ENCODE measurements at places on chromosomes 6 and 20. TPM values are rescaled to one million over a fixed set of nuclear protein-coding genes. Genes with fewer than 3 reads are reported as not detected.

DNA sequence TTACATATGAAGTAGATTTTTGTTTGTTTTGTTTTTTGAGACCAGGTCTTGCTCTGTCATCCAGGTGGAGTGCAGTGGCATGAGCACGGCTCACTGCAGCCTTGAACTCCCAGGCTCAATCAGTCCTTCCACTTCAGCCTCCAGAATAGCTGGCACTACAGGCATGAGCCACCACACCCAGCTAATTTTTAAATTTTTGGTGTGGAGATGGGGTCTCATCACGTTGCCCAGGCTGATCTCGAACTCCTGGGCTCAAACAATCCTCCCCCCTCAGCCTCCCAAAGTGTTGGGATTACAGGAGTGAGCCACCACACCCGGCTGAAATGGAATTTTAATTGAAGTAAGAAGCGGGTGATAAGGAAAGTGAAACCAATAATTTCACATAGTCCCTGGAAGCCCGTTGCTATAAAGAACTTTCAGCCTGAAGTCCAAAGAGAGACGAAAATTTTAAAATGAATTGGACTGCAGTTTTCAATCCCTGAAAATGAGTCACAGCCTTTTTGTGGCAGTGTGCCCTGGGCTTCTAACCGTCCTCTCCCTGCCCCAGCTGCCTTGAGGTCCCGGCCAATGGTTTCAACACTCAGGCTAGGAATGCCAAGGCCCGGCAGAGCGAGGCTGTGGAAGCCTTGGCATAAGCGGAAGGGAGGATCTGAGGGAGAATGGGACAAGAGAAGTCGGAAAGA, 757 bp downstream of the RAET1E start:
- peak; percentile 23 for DNase-seq

The OR2H2 gene
- not detected for total RNA-seq

The SLC22A16 gene
- not detected for total RNA-seq

GRCh38 chr6:68634726-68635411, at the start of gene ADGRB3:
Gene ADGRB3 (plus strand): TSS chr6:68635282. CDS start chr6:68638676, 3,394 bp downstream.
- no peak for DNase-seq

The GABRR1 gene
- not detected for total RNA-seq

DNA sequence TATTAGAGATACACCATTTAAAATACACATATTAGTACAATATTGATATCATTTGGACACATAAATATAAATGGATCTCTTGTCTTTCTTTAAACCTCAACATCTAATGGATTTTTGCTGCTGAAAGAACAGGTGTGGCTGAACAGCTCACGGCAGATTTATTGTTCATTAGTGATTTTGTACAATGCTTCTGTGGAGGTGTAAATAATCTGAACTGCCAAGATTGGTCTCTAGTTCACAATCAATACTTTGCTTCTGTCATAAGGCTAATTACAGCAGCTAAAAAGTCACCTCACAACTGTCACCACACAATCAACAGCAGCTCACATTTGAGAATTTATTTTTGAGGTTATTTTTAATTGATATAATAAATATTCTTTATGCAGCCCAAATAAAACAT, 162.0 kb upstream of the SIM1 start:
- DNase-seq = no peak

Data from HCT116 (cell line).